ENCODE measurements at places on chromosomes 1 and 21.

DNA sequence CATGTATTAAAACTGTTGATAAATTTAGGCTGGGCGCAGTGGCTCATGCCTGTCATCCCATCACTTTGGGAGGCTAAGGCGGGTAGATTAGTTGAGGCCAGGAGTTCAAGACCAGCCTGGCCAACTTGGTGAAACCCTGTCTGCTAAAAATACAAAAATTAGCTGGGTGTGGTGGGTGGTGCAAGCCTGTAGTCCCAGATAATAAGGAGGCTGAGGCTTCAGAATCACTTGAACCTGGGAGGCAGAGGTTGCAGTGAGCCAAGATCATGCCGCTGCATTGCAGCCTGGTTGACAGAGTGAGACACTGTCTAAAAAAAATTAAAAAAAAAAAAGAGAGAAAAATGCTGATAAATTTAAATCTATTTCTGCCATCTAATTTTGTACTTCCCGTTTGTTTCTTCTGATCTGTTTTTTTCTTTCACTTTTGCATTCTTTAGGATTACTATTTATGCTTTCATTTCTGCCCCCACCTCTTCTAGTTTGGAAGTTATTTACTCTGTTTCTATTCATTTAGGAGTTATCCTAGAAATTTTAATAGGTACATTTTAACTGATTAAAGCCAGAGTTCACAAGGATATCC lies 3.2 kb upstream of the DENND1B start:
- DNase-seq = no peak

GRCh38 chr1:153395136-153395685 lies 4.3 kb upstream of the S100A8 start:
- DNase-seq = no peak

- no peak for DNase-seq
These were observed 6.5 kb upstream of the ITGB2 start for GRCh38 chr21:44927259-44927586.

DNA sequence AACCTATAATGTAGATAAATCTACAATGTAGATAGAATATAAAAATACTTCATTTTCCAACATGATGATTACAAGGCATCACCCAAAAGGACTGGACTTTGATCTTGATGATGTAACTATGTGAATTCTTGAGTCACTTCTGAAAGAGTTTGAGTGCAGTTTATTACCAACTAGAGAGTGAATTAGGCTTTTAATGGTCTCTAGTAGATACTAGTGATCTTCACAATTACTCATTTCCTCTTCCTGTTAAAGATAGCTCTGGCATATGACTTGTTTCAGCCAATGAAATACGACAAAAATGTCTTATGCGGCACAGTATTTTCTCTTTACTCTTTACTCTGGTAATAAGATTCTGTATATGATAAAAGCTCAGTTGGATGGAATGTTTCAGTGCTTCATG lies 1588.1 kb upstream of the B3GALT2 start:
- no peak for DNase-seq

DNA sequence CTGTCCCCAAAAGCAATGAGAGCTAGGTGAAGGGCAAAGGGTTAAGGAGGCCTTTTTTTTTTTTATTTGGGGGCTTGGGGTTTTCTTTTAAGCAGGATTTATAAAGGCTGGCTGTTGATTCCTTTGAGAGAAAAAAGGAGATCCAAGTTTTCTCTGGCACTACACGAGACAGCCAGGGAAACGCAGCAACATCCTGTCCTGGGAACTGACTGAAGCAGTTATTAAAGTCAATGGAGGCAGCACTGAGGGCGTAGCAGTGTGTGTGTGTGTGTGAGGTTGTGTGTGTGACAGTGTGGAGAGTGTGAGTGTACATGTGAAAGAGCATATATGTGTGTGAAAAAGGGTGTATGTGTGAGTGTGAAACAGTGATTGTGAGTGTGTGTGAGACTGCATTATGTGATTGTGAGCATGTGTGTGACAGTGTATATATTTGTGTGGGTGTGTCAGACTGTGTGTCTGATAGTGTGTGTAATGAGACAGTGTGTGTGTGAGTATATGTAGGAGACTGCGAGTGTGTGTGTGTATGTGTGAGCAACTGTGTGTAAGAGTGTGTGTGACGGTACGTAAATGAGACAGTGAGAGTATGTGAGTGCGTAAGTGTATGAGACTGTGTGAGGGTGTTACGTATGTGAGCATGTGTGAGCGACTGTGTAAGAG lies 65.9 kb upstream of the TIAM1 start:
- no peak for DNase-seq

DNA sequence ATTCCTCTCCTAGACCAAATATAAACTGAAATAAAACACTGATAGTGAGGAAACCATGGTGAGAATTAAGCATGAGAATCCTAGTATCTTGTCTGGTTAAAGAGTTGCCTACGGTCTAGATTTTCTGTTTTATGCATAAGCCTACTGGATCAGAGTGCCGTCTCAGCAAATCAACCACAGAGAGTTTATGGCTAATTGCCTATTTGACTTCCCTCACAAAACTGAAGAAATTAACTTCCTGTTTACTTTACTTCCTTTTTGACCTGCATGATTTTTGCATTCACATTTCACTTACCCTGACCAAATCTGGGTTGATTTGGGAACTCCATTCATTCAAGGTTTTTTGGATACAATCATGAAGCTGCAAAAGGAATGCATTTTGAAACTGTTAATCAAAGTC lies 5.0 kb downstream of the GCLM start:
- no peak for DNase-seq

DNA sequence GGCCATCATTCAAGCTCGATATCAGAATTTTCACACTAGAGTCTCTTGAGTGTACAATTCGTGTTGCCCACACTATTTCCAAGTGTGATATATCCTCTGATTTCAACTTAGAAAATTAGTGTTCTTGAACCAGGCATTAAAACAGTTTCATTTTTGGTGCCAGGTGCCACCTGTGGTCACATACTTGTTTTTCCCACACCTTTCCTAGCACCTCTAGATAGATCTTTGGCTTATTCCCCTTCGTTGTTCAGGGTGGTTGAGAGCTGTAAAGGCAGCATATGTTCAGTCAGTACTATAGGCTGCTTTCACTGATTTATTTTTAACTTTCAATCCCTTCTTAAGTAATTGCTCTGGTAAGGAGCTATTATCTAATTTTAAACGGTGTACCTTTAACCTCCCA lies 131.1 kb downstream of the NEK7 start:
- DNase-seq = no peak

DNA sequence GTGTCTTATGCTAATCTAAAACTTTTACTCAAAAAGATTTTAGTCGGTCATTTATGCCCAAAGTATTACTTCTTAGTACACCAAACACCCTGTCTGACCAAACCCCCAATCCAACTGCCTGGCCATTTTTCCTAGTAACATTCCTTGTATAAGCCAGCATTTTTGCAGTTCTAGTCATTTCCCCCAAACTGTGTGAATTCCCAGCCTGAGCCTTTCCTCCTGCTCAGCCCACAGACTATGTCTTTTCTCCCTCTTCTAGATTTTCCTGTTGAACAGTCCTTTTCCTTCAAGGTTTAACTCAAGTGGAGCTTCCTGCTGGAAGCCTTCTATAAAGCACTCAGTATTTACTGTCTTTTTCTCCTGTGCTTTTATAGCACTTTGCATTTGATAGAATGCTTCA lies 843.8 kb downstream of the USP25 start:
- no peak for DNase-seq

GRCh38 chr1:116989835-116990234 lies 11.7 kb upstream of the CD101 start:
- DNase-seq = no peak

DNA sequence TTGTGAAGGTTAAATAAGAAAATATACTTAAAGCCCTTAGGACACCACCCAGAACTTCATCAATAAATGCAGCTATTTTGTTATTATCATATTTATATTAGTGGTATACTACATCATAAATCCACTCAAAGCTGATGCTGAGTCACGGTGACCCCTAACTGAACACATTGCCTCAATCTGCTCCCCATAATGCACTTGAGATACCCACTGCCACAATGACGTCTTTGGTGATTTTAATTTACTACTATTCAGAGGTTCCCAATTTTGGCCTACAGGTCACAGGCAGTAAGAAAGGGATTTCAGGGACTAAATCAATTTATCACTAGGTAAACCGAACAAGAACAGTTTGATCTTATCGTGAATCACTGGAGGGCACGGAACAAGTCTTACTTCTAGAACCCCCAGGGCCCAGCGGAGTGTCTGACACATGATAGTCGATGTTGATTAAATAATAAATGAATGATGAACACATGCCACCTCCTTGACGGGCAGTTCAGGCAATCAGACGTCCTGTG lies 493 bp upstream of the CHD1L start:
- DNase-seq = no peak

GRCh38 chr1:235806123-235806522 lies 60.6 kb downstream of the LYST start:
- no peak for DNase-seq

- no peak for DNase-seq
These were observed 27.5 kb downstream of the RNF19B start for GRCh38 chr1:32937061-32937460.

GRCh38 chr1:217554849-217555248 lies 76.0 kb downstream of the GPATCH2 start:
- no peak for DNase-seq

DNA sequence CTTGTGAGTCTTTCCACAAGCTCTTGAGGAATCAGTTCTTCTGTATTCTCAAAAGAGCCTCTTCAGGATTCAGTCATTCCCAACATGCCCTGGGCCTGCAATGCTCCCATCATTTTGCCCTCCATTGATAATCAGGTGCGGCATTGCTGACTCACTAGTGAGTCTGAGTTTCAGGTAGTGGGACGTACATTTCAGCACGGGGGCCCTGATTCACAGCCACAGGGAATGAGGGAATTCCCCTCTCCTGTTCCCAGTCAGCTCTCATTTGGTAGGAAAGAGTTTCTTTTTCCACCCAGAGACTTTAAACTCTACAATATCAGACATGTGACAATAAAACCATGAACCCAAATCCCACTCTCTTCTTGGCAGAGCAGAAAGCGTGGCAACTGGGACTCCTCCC lies 3.7 kb upstream of the IRF6 start:
- no peak for DNase-seq

GRCh38 chr1:168091063-168091462 lies 45.7 kb downstream of the GPR161 start:
- no peak for DNase-seq

- no peak for DNase-seq
These were observed 99.8 kb downstream of the PTPN14 start for GRCh38 chr1:214451596-214451995.

DNA sequence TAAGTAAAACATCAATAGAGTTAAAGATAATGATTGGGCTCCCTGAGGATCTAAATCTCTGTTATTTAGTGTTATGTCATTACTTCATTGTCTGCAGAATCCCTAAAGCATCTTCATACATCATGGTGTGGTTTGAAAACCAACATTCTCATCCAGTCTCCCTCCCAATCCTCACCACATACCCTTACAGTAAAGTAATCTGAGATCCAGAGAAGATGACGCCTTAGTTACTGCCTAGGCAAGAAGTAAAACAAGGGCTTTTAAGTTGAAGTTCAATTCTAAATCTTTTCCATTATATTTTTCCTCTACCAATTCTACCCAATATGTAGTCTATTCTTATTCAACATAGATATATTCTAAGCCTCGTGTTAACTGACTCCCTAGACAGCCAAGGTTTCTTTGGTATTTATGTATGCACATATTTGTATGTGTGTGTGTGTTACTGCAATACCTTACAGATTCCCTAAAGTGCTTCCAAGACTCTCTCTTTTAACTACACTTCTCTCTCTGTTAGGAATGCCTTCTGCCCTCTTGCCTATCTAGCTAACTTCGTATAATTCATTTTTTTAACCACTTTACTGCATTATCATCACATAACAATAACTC lies 17.3 kb downstream of the DPH5 start:
- DNase-seq = no peak

DNA sequence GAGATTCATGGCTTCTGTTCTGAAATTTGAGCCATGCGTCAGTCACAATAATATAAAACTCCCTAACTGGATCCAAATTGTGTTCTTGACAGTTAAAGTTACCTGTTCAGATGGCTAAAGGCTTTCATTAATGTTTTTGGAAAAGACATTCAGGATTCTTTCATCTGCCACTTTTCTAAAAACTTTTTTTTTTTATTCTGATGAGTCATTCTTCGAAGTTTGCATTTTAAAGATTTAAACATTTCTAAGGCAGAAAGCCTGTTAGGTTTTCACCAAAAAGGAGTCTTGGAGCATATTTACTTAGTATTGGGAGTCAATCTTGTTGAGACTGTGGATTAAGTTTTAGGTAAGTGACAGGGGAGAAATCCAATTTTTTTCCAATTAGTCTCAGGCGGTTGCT lies 18.9 kb upstream of the SDC3 start:
- no peak for DNase-seq

GRCh38 chr1:78005755-78006154 lies 1.0 kb downstream of the DNAJB4 start:
- peak; percentile 87 for DNase-seq

DNA sequence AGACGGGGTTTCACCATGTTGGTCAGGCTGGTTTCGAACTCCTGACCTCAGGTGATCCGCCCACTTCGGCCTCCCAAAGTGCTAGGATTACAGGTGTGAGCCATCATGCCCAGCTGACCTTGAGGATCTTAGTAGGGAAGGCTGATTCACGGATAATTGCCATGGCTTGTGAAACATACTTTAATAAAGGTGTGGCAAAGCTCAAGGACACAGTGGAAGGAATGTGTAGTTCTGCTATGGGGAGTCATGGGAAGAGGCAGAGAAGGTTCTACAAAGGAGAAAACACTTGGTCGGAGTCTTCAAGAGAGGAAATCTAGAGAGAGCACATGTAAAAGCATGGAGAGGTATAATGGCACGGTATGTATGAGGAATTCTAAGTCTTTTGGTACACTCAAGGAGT lies 12.7 kb upstream of the PTCH2 start:
- DNase-seq = no peak

GRCh38 chr1:182561456-182561855 lies 27.6 kb downstream of the RNASEL start:
- DNase-seq = no peak

- no peak for DNase-seq
These were observed 3.6 kb downstream of the ERG start for GRCh38 chr21:38494703-38495102.

DNA sequence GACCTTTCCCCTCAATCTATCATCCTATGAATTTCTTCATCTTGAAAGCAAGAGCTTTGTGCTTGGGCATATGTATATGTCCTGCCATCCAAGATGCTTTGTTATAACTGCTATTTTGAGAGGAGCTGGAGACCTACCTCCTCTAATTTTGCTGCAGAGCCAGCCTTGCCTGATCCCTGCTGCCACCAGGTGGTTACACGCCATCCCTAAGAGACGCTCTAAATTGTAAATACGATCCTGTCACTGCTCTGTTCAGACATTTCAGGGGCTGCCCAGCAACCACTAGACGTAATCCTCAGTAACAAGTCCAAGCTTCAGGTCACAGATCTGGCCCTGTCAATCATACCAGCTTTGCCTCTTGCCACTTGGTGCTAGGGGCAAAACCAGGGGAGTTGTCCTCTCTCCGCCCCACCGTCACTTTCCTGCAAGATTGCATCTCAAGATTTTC lies 32.9 kb downstream of the GPA33 start:
- DNase-seq = no peak

- DNase-seq = no peak
These were observed 271.1 kb downstream of the PTPRC start for GRCh38 chr1:198909973-198910372.
